COLO829 (cell line): ENCODE measurements at places on chromosomes 16 and 17.

GRCh38 chr16:64468515-64469090, 653.3 kb downstream of the CDH11 start:
- no peak for DNase-seq

DNA sequence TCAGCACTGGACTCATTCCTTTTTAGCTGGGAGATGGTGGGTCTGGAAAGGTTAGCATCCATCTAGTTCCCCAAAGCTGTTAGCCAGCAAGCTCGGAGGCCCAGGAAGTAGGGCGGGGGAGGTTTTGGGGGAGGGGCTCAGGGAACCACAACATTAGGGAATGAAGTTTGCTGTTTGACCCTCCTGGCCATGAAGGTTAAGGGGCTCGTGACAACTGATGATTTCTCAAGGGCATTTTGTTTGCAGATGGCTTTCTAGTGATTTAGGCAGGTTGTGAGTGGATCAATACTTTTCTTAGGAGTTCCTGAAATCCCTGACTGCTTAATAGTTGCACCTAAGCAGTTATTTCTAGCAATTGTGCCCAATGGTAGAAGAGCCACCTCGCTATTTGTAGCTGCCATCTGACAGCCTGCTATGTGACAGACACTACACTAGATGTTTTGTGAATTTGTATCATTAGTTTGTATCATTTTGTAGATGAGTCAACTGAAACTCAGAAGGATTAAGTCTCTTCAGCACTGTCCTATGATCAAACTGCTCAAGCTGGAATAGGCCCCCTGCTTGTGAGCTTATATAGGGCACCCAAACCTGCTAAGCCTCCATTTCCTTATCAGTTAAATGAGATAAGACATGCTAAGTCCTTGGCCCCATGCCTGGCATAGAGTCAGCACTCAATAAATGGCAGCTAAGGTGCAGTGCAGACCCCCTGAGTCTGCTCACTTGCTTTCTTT, 146.4 kb downstream of the IRX3 start:
- no peak for DNase-seq

- no peak for DNase-seq
Observed at GRCh38 chr17:31824766-31825360, 34.2 kb downstream of the COPRS start.

DNA sequence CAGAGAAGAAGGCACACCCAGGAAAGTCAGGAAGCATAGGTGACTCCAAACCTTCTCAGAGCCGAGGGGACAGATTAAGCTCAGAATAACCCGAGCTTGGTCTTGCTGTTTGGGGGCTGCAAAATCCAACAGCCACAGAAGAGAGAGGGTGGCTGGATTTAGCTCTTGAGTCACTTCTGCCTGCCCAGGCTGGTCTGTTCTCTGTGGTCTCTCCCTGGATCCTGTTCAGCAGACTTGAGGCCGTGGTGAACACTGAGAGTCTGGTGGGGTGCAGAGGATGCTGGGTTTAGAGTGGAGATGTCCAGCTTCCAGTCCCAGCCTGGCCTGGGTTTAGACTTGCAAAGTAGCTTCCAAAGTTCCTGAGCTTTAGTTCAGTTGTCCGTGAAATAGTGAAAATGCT, 8.8 kb downstream of the SLC26A11 start:
- no peak for DNase-seq

DNA sequence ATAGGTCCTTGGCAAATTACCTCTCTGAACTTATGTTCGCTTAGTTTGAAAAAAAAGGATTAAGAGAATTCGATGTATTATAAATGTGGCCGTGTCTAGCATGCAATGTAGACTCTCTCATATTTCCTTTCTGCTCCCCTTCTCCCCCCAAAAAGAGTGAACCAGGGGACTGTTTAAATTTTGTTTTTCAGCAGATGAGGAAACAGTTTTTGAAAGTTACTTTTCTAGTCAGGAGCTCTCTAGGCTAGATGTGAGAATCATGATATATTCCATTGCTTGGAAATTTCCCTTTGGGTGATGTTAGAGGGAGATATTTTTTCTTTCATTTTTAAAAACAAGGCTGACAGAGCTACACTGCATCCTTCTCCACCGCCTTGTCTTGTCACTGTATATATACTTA, 1.1 kb upstream of the CDC27 start:
- DNase-seq = no peak

DNA sequence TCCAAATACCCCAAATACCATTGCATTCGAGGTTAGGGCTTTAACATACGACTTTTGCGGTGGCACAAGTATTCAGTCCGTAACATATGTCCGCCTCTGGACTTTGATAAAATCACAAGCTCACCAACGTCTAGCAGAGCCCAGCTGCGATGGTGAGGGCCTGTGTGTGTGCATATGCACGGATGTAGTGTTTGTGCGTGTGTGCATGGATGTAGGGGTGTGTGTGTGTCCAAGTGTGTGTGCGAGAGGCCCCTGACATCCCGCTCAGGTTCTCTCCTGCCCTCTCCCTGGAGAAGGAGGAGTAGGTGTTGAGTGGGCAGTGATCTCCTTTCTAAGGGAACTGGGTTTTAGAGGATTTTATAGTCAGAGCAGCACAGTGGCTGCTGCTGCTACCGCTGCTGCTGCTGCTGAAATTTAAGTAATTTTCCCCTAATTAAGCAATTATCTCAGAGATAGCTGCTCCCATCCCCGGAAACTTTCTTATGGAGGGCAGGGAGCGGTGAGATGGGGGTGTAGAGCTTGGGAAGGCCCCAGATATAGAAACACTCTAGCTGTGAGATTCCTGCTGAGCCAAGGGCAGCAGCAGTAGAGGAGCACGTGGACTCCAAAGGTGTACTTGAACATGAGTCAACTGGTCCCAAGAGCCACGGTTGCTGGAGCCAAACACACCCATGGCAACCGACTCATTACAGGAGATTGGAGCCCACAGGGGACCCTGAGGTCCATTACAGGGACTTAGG, 121.7 kb upstream of the SDK2 start:
- DNase-seq = no peak

DNA sequence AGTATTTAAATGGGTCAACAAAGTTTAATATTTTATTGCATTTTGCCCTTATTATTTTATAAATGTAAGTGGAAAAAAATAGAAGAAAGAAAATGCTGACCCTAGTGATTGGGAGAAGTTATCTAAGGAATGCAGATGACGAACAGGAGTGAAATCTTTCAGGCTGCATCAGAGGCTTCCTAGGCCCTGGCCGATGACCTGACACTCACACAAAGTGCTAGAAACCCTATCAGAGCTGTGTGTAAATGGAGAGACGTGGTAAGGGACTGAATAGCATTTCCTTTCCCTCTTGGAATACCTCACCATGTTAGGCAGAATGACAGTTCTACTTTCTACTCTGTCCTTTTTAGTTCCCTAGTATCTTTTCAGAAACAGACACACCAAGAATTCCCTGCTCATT, 44.9 kb upstream of the CNEP1R1 start:
- no peak for DNase-seq

GRCh38 chr16:50627419-50627818, 53.7 kb downstream of the SNX20 start:
- DNase-seq = no peak

DNA sequence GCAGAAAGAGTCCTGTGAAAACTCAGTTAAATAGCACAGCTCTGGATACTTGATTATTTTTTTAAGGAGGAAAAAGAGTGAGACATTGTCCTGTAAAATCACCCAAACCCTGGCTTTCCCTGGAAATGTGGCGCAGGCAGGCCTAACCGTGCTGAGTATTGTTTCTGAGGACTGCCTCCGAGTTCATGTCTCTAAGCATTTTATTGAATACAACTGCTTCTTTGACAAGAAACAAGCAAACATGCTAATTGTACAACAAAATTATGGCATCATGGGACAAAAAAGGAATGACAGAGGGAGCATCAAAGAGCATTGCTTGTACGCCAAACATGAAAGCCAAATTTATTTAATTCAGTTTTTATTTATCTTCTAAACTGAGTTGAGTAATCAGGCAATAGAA, 64.5 kb upstream of the HSBP1 start:
- DNase-seq = peak; percentile 8

DNA sequence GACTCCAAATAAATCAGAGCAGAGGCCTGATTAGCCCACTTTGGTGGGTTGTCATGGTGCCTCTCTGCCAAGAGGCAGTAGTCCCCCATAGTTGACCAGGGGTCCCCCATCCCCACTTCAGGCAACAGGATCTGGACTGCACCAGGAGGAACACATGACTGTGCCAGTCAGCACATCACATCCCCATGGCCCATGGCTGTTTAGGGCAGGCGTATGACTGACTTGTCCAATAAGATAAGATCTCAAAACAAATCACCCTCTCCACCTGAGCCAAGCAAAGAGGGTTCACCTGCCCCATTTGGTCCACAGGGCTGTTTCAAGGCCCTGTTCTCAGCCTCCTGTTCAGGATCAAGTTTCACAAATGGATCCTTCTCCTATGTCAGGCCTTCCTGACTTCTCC, 93.3 kb downstream of the C16orf78 start:
- DNase-seq = no peak

DNA sequence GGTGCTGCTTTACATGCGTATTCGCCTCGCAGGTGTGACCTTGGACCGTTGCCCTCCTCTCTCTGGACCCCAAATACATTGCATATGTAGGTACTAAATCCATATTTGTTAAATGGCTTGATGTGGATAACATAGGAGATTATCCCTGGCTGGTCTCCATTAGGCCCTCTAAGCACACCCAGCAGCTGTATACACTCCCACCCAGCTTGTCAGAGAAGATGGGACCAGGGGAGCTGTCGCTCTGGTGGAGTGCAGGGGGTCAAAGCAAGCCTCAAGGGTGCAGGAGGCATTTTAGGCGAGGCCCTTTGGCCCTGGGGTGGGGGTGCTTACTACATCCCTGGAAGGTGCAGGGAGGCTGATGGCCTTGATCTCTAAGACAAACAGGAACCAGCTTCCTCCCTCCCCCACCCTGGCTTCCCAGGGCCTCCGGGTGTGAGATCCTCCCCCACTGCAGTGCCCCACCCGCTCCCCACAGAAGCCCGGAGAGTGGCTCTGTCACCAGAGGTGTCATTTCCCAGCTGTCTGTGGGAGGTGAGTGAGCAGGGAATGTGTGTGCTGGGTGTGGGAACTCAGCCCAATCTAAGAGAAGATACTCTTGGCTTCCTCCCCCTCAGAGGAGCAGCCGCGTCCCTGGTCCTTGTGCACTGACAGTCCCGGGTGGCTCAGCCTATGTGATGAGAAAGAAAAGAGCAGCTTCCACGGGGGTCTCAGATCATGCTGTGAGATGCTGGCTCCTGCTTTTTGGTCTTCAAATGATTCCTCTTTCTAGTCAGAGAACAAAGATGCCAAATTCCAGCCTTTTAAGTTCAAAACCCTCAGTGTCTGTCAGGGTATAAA, 1.4 kb upstream of the VAMP2 start:
- DNase-seq = no peak

DNA sequence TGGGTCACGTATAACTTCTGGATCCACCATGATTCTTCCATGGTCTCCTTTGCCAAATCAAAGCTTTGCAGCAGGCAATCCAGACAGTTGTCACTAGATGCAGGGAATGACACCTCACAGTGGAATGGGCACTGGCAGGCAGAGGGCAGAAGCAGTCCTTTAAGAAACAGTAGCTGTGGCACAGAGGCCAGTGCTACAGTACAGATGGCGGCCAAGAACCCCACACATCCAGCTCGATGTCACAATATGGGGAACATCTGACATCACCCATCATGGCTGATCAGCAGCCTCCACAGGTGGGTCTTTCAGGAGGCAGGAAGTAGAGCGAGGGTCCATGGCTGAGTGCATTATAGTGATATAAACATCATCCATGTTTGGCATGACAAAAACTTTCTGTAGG, 18.8 kb upstream of the ERN1 start:
- no peak for DNase-seq

- no peak for DNase-seq
Observed at GRCh38 chr16:69107316-69107962, 2.0 kb downstream of the HAS3 start.

GRCh38 chr17:40909351-40909750, 24.3 kb upstream of the KRT20 start:
- peak; percentile 87 for DNase-seq

DNA sequence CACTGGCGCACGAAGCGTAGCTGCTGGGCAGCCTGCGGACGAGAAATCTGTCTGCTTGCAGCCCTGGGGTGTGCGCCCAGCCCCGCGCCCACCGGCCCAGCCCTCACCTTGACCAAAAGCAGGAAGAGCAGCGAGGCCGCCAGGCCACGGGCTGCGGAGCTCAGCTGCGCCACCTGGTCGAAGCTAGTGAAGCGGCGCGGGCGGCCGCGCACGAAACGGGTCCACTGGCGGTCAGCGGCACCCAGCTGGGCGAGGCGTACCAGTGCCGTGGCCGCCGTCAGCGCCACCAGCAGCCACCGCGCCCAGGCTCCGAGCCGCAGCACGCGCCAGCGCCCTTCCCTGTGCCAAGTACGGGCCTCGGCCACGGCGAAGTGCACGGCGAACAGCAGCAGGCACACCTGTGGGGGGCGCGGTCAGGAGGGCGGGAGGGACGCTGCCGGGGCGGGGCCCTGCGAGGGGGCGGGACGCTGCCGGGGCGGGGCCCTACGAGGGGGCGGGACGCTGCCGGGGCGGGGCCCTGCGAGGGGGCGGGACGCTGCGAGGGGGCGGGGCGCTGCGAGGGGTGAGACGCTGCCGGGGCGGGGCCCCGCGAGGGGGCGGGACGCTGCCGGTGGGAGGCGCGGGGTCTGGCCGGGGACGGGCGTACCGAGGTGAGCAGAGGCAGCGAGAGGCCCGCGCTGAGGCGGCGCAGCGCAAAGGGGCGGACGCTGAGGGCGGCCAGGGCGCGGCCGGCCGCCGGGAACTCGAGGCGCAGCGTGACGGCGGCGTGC, 43.2 kb downstream of the TSC2 start:
- peak; percentile 39 for DNase-seq
